Upper lobe of right lung (tissue), 1 donor: ENCODE measurements at places on chromosomes 12 and 14.

GRCh38 chr12:3453206-3453989 lies 37.6 kb upstream of the PRMT8 start:
- no peak for DNase-seq

GRCh38 chr12:19018302-19018970 lies 111.1 kb upstream of the PLEKHA5 start:
- DNase-seq, result no peak

GRCh38 chr12:10170216-10170615 lies 1.7 kb downstream of the OLR1 start:
- DNase-seq, result no peak

DNA sequence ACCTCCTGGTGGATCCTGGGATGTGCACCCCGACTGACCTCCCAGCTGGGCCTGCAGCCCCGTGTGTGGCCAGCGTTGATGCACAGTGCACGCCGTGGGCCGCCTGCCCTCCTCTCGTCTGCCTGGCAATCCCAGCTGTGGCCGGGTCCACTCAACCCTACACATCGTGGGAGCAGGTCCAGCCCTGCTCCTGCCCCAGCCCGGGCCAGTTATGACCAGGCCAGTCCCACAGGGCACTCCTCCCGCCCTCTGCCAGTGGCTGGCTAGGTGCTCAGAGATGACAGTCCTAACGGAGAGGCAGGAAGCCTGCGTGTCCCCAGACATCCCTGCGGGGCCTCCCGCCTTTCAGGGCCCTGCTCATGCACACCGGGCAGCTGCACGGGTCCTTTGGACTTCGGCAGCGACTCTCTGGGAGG lies 10.8 kb downstream of the GALNT9 start:
- DNase-seq, result no peak

DNA sequence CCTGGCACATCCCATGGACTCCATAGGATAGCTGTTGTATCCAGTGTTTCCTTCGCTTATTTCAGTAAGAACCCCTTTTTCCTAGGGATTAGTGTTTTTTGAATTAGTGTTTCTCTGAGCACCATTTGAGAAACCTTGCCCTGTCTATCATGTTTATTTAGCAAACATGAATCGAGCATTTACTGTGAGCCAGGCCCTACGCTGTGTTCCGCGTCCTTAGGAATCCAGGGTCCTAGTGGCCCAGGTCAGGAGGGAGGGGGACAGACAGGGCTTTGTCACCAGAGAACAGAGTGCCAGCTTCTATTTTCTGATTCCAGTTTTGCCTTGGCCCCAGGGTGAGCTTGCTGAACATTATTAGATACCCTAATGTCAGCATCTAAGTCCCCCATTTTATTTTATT lies 2.5 kb downstream of the TEAD4 start:
- no peak for DNase-seq

DNA sequence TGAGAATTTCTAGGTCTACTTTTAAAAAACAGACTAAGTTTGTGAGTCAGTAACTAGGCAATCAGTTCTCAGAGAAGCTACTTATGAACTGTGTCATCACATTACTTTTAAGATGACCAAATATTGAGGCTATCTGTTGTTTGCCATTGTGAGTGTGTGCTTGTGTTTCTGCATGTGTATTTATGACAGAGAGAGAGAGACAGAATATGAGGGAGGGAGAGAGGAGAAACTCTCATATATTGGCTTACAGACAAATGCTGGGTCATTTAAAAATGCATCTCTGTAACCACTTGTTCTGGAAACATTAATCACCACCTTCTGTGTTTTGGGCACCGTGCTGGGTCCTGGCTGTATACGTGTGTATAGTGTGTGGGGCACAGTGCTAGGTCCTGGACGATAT lies 161.5 kb upstream of the FRMD6 start:
- no peak for DNase-seq

GRCh38 chr12:49334681-49335080 lies 2.3 kb downstream of the C1QL4 start:
- DNase-seq, result peak; percentile 61

GRCh38 chr12:110281549-110282299 lies 677 bp downstream of the ATP2A2 start:
- DNase-seq, result peak; percentile 85

DNA sequence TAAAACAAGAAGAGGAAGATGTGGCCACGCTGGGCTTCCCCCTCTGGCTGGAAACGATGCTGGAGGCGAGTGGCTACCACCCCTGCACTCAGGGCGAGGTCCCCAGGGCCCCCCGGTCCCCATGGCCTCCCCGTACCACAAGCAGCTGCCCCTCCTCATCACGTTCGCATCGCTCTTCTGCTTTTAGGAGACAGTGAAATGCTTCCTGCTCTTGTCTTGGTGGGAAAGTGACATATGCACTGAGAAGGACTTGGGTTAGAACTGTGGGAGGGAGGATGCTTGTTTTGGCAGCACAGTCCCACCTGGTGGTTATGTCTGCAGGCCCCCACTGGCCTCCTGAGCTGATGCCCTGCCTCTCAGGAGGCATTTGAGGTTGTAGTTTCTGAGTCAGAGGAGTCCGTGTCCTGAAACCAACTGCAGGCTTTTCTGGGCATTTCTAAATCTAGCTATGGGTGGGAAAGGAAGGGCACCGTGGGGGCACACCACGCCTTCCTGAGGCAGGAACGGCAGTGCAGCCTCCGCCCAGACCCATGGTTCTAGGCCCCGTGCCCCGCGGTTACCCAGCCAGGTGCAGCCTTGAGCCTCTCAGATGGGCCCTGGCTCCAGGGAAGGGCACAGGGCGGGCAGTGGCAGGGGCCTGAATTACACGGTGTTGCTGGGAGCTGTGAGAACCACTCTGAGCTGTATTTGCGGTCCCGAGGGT lies 139.3 kb downstream of the ADGRD1 start:
- peak; percentile 50 for DNase-seq

DNA sequence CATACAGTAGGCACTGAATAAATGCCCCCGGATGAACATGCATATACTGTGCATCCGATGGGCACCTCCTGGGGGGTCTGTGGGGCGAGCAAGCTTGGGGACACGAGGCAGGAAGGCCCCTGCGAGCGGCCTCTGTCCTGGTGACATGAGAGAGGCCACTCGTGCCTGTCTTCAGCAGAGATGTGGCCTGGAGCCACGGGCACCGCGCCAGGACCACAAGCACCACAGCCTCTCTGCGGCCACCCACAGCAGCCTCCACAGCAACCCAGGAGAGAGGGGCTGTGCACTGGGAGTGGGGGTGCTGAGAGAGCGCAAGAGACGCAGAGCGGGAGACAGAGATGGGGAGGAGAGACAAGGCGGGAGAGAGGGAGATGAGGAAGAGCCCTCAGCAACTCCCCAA lies 118.5 kb downstream of the RFLNA start:
- DNase-seq, result no peak

DNA sequence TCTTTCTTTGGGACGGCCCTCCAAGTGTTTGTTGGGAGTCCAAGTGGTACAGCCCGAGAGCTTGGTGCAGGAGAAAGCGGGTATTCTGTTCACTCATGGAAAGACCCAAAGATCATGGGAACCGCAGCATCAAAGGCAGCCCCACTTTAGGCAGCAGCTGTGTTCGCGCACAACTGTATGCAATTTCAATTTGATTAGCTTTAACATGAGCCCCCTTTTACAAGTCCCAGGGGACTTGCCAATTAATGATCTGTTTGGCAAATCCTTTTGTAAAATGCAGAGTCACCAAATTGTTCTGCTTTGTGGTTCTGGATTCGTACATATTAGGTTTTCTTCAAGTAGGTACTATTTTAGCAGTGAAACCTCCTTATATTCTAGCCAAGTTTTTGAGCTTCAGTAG lies 217.7 kb downstream of the AACS start:
- no peak for DNase-seq

DNA sequence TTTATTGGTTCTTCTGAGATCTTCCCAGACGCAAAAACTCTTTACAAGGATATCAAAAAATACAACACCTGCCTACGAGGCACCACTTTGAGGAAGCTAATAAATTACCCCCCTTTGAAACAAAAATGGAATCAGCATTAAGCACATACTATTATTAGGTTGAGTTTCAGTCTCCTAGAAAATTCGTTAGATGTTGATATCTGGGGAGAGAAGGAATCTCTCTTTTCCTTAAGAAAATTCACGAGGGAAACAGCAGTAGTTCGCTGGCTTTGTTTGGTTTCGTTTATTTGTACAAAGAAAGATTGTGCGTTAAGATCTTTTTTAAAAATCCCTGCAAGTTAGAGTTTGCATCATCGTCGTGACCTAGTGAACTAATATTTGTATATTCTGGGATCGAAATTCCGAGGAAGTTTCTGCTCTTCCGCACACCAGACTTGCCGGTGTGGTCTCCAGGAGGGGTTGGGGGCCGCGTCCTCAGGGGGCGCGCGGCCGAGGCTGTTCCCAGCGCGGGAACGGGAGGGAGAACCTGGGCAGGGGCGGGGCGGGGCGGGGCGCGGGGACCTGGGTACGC lies 12.1 kb downstream of the NKX2-1 start:
- no peak for DNase-seq

- no peak for DNase-seq
These were observed 562 bp upstream of the GLIPR1L2 start for GRCh38 chr12:75390156-75390898.

DNA sequence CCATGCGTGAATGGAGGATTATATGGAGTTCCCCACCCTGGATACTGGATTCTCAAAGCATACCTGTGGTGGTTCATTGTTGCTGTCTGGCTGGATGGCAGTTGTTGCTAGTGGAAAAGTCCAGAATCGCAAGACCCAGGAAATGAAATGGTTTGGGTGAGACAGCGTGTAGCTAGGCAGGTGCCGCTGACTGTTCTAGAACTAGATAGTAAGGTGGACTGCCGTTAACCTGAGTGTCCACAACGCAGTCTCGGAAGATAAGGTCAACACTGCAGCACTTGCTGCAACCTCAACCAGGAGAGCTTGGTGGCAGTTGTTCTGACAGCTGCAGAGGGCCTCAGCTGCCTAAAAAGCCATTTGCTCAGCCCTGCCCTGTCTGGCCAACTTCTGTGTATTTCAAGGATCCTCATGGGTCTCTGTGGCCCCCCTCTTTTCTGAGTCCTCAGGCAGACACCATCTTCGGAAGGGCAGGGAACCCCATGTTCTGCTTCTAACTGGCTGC lies 15.5 kb upstream of the IRF2BPL start:
- DNase-seq, result no peak

GRCh38 chr14:33668066-33668465 lies 282.8 kb downstream of the EGLN3 start:
- no peak for DNase-seq

DNA sequence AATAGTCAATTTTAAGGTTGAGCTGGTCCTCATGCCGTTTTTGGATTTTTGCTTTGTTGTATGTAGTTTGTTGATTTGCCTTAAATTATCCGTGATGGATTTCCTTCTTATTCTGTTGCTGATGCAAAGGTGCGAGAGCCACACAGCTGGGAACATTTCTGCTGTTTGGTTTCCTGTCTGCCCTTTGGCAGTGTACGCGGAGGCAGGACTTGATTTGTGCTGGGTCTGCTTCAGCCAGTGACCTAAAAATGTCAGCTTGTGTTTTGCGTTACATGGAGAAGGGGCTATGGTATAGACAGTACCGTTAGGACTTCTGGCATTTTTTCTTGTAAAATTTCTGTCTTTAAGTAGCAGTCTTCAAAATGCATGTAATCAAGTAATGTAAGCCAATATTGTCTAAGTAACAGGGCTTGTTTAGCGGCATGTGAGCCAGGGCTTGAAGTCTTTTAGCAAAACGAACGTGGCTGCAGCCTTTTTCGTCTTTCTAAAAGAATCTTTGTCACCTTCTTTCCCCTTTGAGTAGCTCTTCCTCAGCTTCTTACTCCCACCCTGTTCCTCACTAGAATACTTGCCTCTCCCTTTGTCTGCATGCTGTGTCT lies 18.2 kb upstream of the RD3L start:
- DNase-seq, result no peak

GRCh38 chr12:111467092-111467856 lies 61.6 kb downstream of the SH2B3 start:
- no peak for DNase-seq

- no peak for DNase-seq
These were observed 170.7 kb downstream of the NOVA1 start for GRCh38 chr14:26427097-26427496.

GRCh38 chr12:56581418-56582145 lies 48.5 kb downstream of the BAZ2A start:
- no peak for DNase-seq

GRCh38 chr12:94596596-94596995 lies 53.8 kb downstream of the TMCC3 start:
- no peak for DNase-seq

- no peak for DNase-seq
These were observed 95.2 kb downstream of the CALM1 start for GRCh38 chr14:90491911-90492531.

DNA sequence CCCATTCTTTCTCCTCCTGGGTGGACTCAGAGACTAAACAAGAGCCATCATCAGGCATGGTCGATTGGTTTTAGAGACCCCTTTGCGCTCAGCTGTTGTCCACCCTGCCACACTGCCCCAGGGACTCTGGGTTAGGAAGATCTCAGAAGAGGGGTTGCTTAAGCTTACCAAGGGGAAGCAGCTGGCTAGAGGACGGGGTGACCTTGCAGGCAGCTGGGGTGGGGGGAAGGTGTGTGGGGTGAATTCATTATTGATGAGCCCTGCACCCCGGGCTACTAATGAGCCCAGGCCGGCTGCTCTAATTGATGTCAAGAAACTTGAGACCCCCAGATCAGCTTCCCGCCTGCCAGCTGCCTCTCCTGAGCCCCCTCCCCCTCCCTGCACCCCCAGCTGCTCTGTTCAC lies 8.7 kb upstream of the ZNF385A start:
- DNase-seq, result no peak

DNA sequence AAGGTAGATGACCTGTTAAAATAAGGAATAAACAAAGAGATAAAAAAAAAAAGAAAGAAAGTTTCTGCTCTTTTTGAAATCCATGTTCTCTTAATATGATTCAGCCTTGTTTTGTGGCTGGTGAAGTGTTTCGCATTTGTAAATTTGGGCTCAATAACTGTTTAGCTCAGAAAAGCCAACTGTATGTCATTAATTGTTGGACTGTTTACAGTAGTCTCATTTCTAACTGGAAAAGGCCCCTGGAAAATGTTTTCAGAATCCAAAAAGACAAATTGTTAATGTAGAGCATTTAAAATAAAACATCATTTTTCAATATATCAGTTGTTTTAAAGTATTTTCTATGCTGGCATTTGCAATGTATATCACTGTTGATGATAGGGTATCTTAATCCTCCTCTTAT lies 47.4 kb upstream of the DYRK2 start:
- DNase-seq, result no peak

- DNase-seq, result no peak
These were observed 67.6 kb downstream of the POLR3B start for GRCh38 chr12:106425061-106425702.

- DNase-seq, result peak; percentile 86
These were observed 360.4 kb downstream of the MED13L start for GRCh38 chr12:115916910-115917668.

DNA sequence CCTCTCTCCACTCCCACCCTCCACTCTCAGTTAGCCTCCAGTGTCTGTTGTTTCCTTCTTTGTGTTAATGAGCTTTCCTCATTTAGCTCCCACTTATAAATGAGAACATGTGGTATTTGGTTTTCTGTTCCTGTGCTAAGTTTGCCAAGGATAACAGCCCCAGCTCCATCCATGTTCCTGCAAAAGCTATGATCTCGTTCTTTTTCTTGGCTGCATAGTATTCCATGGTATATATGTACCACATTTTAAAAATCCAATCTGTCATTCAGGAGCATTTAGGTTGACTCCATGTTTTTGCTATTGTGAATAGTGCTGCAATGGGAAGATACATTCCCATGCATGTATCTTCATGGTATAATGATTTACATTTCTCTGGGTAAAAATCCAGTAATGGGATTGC lies 2.8 kb upstream of the WASHC4 start:
- no peak for DNase-seq

GRCh38 chr12:47356129-47356700 lies 276.5 kb upstream of the AMIGO2 start:
- DNase-seq, result no peak
